ENCODE measurements at places on chromosomes 2 and 18.

- DNase-seq: no peak
These were observed 54.7 kb upstream of the FZD7 start for GRCh38 chr2:201978986-201979385.

GRCh38 chr2:102111823-102112222, 30.7 kb upstream of the IL1R1 start:
- DNase-seq: no peak

DNA sequence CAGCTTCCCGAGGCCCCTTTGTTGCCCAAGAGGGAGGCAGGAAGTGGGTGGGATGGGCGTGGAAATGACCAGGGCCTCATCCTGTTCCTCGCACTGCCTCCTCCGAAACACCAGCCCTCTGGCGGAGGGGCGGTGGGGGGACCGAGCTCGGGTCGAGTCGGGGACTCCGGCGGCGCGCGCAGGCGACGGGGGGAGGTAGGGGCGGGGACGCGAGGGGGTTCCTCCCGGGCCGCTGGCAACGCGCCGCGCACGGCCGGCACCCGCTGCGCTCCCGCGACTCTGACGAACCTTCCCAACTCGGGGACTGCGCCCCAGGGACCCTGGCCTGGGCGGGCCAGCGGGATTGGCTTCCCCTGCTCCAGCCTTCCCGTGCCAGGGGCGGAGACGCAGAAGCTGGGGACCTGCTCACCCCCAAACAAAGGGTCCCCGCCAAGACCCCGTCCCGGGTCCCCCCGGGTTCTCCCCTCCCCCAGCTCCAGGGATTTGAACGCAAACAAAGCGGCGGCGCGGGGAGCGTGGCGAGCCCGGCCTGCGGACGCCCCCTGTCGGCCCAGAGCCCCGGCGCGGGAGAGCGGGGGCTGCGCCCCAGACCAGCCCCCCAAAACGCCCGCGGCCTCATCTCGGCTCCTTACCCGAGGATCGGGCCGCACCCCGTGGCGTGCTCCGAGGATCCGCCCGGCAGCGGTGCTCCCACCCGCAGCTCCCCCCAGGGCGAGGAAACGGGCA, 1.2 kb downstream of the SEMA4C start:
- peak; percentile 93 for DNase-seq

GRCh38 chr18:28163201-28163775, 13.6 kb downstream of the CDH2 start:
- DNase-seq: no peak

DNA sequence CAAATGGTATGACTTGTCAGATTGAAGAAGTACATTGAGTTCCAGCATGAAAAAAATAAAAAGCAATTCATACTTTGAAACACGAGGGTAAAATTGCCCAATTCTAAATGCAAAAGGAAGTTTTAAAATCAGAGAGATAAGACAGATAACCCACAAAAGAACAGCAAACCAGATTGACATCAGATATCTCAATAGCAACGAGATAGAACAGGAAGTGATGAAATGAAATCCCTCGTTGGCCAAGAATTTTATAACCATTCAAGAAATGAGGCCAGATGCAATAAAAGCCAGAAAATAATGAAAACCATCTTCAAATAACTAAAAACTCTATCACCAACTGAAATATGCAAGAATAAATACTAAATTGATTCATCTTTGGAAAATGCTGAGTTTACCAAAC, 172.8 kb downstream of the CD226 start:
- no peak for DNase-seq

- no peak for DNase-seq
These were observed 59.5 kb downstream of the SCN3A start for GRCh38 chr2:165144315-165144714.

- DNase-seq: no peak
These were observed 95.7 kb downstream of the ICOS start for GRCh38 chr2:204032301-204032700.

GRCh38 chr2:216774620-216775019, 79.3 kb upstream of the IGFBP5 start:
- DNase-seq: no peak

GRCh38 chr18:79529991-79530390, 134.3 kb downstream of the NFATC1 start:
- no peak for DNase-seq
